ENCODE measurements at places on chromosomes 3 and 15. TPM values are rescaled to one million over a fixed set of nuclear protein-coding genes. Genes with fewer than 3 reads are reported as not detected.

The PTPRG gene
- 81.5 TPM for total RNA-seq

DNA sequence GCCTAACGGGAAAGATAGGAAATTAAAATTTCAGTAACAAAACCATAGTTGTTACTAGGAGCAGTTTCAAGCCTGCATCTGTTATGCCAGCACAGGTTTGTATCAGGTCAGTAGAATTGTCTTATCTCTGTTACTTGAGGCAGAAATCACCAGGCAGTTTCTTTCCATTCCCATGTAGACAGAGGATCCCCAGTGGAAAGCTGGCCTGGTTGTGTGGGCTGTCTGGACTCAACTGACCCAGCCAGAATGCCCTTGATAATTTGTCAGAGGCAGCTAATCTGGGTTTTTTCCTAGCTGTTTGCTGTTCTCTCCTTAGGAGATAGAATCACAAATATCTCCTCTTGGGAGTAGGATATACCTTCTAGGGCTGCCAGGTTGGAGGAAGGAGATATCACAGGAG lies 1044.7 kb downstream of the IGSF11 start:
- DNase-seq: no peak

- no peak for DNase-seq
Measured at GRCh38 chr3:130081351-130081881, at the start of gene ALG1L2. Gene ALG1L2 (plus strand): TSS chr3:130081831. CDS start chr3:130082017, 186 bp downstream.

DNA sequence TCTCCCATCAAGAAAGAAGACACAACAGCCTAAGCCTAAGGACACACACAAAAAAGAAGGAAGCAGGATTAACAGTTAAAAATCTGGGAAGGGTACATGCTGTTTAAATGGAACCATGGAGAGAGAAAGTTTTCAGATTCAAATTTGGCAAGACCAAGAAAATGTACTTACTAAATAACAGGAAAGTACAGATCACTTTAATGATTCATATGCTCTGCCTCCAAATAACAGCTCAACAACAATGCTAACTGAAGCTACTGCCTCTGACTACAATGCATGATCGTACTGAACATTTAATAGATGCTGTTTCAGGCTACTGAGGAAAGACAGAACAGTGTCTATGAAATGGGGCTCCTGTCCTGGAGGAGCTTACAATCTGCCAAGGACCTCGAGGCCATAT lies 8.4 kb upstream of the NMB start:
- no peak for DNase-seq

The GPR149 gene
- not detected for total RNA-seq

The CHRNB4 gene
- 2.7 TPM for total RNA-seq

DNA sequence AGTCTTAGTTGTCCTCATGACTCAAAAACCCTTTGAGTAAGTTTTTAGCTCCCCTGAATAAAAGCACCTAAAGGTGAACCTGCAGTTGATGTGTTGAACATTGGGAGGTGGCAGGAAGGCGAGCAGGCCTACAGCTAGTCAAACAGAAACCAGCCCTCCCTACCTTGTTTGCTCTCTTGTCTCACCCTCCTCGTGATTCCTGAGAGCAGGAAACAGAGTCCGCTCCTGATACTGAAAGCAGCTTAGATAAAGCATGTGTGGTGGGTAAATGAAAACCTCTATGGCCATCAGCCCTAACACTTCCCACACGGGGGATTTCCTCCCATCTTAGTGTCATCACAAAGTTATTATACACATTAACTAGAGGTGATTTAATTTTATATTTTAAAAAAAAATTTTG lies 21.8 kb upstream of the CLDN18 start:
- DNase-seq: no peak

DNA sequence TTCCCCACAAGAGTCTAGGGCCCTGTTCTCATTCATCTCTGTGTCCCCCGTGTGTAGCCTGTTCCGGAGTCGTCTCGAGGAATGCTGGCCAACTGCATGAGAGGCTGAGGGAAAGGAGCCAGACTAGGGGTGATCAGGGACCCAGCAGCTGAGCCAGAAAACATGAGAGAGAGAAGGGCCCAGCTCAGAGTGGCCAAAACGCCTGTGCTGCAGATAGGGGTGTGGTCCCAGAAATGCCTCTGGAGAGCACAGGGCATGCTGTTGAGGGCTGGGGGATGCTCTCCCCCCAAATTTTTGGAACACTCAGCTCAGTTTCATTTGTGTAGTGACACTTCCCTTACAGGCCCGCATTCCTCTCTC lies 14.1 kb downstream of the CYP1A2 start:
- DNase-seq: peak; percentile 62

The GRAMD1C gene
- 1.0 TPM for total RNA-seq

GRCh38 chr15:48089702-48090101 lies 31.1 kb upstream of the SLC24A5 start:
- no peak for DNase-seq

GRCh38 chr15:73196113-73196512 lies 143.8 kb downstream of the NEO1 start:
- DNase-seq: no peak
